ENCODE measurements at places on chromosomes 4 and X. TPM values are rescaled to one million over a fixed set of nuclear protein-coding genes. Genes with fewer than 3 reads are reported as not detected.

Gene SSX4
- total RNA-seq = not detected

Gene GLOD5
- total RNA-seq = not detected

DNA sequence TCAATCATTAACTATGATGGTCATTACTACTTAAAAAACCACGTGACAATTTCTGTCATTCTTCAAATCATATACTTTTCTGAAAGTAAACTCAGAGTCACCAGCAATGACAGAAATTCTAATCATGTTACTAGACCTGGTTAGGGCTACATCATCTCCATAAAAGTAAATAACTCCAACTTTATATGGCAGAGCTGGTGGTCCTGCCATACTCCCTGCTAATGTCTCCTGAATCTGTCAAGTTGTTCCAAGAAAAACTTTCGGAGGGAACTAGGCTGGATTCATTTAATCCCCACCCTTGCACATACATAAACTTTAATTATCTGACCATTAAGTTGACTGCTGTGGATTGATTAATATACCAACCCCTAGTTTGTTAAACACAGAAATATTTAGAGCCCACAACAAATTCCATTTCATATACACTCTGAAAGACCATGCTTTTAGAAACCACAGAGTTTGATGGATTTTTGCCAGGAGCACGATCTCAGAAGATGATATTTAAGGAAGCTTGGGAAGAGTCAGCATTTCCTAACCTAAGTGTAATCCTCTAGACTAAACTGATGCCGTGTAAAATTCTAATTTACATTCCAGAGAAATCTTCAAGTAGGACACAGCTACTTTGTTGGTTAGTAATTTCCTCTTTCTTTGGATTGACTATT lies 577.0 kb downstream of the FAT4 start:
- no peak for DNase-seq

- DNase-seq = no peak
Observed at GRCh38 chr4:1463088-1463926, 57.1 kb upstream of the NKX1-1 start.

GRCh38 chr4:106095408-106095807 lies 200.1 kb downstream of the NPNT start:
- no peak for DNase-seq

All from lower leg skin (tissue), 4 donors.